Astrocyte (in vitro differentiated cells and primary cell): ENCODE measurements at places on chromosomes 2 and 18.

- DNase-seq, result no peak
These were observed 22.4 kb downstream of the PDCD1 start for GRCh38 chr2:241836292-241836691.

DNA sequence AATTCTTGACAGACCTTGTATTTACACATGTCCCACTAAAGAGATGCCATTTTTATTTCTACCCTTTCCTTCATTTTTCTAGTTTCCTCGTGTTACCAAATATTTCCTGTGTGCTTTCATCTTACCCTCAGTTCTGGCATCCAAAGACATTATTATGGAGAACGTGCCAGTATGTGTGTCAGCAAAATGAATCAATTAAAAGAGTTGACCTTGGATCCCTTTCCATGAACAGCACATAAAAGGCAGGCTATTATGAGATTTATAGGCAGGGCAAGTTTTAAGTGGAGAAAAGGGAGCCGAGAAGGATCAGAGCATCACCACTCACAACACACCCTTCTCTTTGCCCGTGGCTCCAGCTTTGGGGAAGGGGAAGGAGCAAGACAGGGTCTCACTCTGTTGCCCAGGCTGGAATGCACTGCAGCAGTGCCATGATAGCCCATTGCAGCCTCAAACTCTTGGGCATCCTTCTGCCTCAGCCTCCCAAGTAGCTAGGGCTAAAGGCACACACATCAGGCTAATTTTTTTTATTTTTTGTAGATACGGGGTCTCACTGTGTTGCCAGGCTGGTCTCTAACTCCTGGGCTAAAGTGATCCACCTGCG lies 149.9 kb downstream of the GFPT1 start:
- DNase-seq, result no peak

DNA sequence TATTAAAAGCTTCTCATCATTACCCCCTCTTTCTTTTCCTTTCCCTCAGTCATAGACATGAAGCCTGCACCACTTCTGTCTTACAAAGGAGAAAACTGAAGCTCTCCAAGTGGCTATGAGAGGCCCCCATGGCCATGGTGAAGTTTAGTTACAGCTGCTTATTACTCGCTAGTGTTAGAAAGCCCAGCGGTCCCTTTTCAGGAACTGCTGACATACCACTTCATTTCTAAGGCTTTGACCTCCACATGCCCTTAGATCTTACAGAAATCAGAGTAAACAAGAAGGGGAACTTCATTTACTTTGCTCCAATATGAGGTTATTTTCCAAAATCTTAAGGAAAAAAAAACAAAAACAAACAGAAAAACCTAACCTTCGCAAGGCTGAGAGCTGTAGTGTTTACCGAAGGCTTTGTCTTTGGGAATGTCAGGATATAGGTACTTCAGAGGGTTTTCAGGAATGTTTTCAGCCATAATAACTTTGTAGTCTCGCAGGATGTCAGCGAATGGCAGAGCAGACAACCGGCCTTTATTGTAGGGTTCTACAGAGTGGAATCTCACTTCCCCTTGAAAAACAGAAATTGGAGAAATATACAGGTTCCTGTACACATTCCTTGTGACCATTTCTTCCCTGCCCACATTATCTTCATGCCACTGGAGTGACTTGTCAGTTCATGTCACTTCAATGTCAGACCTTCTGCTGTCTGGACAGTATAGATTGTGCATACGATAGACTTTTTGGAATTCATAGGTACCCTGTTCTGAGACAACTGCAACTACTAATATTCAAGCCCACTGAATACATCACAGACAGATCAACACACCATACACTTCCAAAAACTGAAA lies 18.8 kb upstream of the STAT1 start:
- DNase-seq, result no peak

- DNase-seq, result peak; percentile 76
These were observed 145.4 kb upstream of the RIOK3 start for GRCh38 chr18:23307567-23308295.

DNA sequence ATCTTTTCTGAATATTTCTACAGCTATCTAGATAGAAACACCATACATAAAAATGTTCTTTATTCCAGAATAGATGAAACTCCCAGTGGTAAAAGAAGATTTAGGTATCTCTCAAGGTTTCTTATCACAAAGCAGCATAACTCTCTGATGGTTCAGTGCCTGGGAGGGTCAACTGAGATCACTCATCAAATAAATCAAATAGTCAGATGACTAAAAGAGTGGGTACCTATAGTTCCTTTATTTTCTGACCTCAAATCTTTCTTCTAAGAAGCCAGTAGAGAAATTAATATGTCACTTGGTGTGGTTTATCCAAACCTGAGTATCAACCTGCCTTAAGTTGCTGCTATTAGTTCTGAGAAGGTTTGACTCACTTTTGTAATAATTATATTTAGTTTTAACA lies 120.9 kb downstream of the TMEFF2 start:
- no peak for DNase-seq

- DNase-seq, result no peak
These were observed 21.3 kb downstream of the SCN1A start for GRCh38 chr2:166106431-166107015.

DNA sequence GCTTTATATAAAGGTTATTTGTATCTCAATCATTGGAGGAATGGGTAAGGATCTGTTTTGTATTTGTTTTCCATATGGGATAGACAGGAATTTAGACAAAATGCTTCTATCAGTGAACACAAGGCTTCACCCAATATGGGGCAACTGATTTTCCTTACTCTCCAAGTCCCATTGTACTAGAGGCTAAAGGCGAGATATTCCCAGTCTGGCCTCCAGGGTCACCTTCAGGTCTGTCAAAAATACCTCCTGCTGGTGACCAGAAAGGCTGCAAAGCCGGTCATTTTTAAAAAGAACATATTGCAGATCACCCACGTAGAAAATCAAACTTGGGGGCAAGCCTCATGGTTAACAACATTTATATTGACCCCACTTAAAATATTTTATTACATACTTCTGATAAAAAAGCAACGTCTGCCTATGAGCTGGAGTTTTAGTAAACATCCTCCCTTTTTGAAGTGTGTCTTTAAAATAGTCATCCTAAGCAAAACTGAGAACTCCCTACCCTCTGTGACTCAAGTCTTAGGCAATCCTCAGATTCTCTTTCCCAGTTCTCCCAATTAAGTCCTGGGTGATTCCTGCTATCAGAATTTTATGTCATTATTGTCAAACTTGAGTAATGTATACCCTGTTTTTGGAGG lies 276.6 kb downstream of the MREG start:
- DNase-seq, result peak; percentile 62

- no peak for DNase-seq
These were observed 64.7 kb downstream of the CCDC178 start for GRCh38 chr18:33375829-33376228.

DNA sequence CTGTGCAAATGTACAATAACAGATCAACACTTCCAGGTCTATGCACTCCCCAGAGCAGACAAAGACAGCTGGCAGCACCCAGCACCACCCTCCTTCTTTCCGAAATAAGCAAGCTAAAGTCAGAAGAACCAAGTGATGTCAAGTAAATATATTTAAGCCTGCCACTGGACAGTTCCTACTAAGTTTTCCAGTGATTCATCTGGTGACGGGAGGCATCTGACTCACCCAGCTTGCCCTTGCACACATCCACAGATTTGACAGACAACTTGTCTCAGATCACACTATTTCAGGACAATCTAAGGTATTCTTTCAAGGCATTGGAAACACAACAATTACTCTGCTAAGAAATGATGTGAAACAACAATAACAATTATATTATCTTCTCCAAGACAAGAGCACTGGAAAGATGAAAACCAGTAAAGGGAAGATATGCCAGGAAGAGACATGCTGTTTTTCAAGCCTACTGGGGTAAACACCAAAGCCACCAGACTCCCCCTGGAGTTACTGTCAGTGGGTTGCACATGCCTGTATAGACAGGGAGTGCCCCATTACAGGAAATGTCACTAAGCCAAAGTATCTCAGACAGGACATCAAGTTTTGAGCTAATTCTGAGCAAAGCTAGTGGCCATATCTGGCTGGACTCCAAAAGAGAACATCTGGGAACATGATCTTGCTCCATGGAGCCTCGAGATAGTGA lies 287.9 kb upstream of the KLHL29 start:
- no peak for DNase-seq

DNA sequence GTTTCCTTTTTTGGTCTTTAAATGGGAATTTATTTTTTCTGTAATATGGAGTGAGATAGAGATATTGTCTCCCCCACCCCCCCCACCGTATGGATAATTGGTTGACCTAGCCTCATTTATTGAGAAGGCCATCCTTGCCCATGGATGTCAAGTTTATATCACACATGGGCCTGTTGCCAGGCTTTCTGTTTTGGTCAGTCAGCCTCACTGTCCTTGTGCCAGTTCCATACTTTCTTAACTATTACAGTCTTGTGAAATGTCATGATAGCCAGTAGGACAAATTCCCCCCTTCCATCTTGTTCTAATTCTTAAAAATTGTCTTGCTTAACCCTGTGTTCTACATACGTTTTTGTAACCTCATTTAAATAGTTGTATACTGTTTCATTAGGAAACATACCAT lies 12.5 kb downstream of the BABAM2 start:
- DNase-seq, result no peak

- DNase-seq, result no peak
These were observed 252.7 kb downstream of the ZEB2 start for GRCh38 chr2:144267239-144267638.

- peak; percentile 61 for DNase-seq
These were observed 158.1 kb upstream of the SLC39A10 start for GRCh38 chr2:195498839-195499490.

DNA sequence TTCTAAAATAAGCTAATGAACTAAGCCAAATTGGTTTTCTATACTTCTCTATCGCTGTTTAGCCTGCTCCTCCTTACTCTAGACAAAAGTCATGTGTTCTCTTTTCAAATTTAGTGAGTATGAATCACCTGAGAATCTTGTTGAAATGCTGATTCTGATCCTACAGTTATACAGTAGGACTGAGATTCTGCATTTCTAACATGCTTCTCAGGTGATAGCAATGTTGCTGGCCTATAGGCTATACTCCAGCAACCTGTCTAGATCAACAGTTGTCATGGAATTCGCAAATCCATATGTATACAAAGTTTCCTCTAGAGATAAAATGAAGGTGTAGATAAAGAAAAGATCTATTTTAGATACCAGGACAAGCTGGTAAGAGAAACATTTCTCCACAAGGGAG lies 62.9 kb downstream of the MEMO1 start:
- no peak for DNase-seq

- DNase-seq, result peak; percentile 35
These were observed 22.8 kb upstream of the KIDINS220 start for GRCh38 chr2:8860239-8860638.

DNA sequence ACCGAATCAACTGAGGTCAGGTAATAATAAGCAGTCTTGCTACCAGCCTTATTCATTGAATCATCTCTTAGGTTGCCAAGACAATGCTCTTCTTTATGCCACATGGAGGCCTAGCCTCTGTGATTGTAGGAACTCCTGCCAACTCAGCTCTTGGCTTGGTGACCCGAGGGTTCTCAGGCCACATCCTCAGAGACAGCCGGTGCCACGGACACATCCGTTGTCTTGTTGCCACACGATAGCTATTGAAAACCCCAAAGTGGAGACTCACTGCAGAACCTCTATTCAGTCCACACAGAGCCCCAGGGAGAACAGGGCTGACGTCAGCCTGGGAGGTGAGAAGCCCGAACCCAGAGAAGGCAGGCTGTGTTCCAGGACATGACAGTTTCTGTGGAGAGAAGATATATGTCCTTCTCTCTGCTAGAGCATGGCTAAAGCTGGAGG lies 53.5 kb upstream of the TGFA start:
- DNase-seq, result peak; percentile 42

GRCh38 chr18:24368749-24369148 lies 28.9 kb downstream of the OSBPL1A start:
- DNase-seq, result no peak

- no peak for DNase-seq
These were observed 118.6 kb upstream of the GLI2 start for GRCh38 chr2:120617055-120617454.

- DNase-seq, result peak; percentile 20
These were observed 99.1 kb downstream of the SMAD2 start for GRCh38 chr18:47831351-47831750.

DNA sequence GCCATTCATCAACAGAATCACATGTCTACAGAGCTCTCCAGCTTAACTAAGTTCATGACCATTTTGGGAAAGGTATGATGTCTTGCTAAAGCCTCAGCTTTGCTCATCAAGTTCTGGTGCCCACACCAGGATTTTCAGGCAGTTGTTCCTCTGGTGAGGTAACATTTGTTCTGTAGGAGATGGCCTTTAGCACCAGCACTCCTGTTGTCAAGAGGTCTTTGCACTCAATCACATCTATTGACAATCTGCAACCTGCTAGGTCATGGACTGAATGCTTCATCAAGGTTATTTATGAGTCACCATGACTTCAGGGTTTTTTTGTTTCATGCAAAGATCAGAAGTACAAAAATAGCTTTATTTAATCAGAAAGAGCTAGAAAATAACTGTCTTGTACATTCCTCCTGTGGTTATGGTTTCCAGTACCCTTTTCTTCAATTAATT lies 36.6 kb upstream of the VIT start:
- peak; percentile 59 for DNase-seq

DNA sequence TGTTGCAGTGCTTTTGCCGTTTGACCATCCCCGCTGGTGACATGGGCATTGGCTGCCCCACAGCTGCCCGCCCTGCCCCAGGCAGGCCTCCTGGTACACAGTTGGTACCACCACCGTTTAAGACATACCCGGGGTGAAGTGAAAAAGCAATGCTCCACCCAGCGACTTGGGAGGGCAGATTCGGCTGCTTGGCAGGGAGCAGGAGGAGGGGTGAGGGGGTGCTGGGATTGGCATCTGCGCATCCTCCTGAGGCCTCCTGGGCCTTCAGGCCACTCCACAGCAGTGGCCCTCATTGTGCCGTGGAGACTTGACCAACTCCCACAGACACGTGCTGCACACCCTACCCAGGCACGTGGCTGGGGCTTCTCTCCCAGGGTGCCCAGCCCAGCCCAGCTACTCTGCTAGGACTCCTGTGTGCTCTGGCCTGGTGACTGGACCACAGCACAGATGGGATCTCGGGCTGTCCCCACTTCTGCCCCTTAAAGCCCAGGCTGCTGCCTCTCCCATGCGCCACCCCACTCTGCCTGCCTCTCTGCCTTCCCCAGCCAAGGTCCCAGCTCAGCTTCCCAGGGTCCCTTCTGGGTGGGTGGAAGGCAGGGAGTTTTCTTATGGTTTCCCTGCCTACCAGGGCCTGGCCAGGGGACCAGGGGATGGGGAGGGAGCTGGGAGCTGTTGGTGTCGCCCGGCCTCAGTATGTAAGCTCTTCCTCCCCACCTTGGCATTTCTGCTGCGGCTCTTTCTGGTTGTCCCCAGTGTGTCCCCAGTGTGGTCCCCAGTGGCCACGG lies 157.0 kb upstream of the HS6ST1 start:
- no peak for DNase-seq
